ENCODE measurements at places on chromosomes 6 and 20.
A peak's percentile ranks its signal among the peaks of the same experiment; 100 is the strongest.

DNA sequence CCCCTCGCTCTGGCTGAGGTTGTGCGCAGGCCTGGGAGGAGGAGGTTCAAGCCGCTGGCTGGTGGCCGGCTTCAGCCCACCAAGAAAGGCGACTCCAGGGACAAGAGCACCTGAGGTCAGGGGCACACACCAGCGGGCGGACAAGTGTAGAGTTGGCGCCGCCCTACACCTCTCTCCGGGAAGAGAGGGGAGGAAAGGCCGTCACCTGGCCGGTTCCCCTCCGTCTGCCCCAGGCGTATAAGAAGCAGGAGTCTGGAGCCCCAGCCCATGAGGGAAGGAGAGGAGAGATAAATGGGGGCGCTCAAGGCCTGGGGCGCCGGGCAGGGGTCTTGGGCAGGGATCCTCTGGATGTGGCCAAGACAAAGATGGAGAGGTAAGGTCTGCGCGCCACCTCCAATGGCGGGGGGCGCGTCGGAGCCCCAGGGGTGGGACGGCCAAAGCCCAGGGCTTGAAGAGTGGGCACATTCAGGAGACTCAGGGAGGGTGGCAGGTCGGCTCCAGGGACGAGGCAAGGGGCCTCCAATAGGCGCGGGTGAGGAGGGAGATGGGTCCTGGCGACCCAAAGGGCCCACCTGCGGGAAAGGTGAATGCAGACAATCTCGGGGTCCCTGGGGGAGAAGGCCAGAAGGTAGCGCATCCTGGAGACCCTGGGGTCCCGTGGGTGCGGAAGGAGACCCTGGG is 826 bp downstream of the RIMS4 start:
- DNase-seq = no peak

- DNase-seq = no peak
Observed at GRCh38 chr20:37346535-37347346, 801 bp downstream of the SRC start.

DNA sequence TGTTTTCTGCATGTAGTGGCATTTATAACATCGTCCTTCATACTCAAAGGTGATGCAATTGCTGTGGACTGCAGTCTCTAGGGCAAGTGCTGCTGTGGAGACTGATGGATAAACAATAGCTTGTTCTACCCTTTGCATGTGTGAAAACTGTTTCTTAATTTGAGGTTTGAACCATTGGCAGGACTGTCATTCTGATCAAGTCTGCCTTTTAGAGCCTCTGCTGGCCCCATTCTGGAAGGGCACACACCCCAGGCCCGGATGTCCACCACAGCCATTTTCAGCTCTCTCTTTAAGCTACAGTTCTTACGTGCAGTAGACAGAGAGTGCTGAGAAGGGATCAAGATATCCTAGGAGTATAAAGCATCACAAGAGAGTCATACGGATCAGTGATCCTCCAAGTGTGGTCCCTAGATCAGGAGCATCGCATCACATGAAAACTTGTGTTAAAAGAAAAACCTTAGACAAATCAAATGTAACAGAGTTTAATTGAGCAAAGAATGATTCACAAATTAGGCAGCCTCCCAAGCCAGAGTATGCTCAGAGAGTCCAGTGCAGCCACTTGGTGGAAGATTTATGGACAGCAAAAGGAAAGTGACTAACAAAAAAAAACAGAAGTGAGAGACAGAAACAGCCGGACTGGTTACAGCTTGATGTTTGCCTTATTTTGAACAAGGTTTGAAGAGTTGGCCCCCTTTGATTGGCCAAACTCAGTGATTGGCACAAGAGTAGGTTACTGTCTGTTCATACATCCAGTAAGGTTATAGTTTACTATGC is 52.0 kb downstream of the FRK start:
- no peak for DNase-seq

DNA sequence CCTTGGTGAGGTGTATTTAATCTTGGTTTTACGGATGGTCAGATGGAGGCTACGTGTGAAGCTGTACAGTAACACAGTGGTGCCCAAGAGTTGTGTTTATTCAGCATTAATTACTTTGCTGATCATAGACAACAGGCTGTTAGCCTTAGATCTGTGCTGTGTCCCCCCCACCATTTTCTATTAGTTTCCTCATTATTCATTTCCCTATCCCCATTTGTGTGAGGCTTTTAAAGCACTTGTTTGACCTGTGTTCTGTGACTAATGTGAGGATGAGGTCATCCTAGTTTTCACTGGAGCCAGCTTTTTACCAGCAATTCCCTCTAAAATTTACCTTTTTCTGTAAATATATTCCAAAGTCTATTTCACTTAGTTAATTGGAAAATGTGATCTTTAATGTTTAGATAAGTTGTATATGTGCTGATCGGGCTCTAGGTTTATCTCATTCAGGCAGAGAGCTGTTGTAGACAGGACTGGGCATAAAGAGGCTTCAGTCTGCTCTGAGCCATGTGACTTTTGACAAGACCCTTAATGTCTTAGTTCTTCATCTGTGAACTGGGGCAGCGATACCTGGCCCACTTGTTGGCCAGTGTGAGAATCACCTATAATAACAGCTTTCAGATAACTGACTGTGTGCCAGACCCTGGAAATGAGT is 8.4 kb downstream of the MAPRE1 start:
- no peak for DNase-seq

- no peak for DNase-seq
Observed at GRCh38 chr6:119501798-119502483, 152.4 kb upstream of the MAN1A1 start.

- DNase-seq = no peak
Observed at GRCh38 chr20:39568109-39568508, 606.0 kb downstream of the DHX35 start.

DNA sequence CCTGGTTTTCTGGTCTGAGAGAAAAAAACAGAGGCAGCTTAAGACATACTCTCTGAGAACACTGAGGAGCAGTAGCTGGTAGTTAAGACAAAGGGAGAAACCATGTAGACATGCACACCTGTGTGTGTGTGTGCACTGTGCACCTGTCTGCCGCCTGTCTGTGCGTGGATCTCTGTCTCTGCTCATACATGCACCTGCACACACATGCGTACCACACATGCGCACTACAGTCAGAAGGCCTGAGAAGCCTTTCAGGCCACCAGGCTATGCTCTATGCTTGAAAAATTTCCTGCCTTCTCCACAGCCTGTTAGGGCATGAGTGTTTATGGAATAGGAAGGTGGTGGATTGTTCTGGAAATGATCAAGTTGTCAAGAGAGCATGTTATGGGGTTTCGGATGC is 103.5 kb downstream of the CDH4 start:
- DNase-seq = no peak

DNA sequence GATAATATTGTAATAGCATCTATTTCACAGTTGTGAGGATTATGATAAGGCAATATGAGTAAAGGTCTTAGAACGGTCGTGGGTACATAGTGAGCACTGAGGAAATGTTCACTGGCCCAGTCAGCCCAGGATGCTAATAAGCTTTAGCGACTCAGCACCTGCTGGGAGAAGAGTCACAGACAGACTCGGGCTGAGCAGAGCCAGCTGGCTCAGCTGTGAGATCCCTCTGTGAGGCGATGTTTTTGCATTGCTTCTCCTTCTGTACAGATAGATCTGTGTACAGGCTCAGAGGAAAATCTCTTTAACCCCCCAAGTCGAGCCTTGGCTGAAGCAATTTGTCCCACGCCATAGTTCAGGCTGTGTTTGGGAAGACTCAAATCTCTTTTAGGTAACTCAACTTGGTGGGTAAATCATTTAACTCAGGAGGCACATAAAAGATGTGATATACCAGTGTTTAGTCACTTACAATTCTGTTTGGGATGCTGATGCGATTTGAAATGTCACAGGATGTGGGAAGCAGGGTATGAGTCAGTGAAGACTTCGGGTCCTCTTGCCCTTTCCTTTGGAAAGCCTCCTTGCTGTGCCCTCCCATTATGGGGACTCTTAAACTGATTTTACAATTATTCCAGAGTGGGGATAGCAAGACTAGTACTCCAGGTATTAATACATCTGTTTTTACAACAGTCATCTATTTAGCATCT is 53.1 kb downstream of the PHACTR1 start:
- no peak for DNase-seq

GRCh38 chr20:63635431-63636141 is 8.7 kb upstream of the GMEB2 start:
- peak; percentile 71 for DNase-seq

GRCh38 chr6:104537180-104537579 is 322.5 kb downstream of the HACE1 start:
- DNase-seq = no peak

DNA sequence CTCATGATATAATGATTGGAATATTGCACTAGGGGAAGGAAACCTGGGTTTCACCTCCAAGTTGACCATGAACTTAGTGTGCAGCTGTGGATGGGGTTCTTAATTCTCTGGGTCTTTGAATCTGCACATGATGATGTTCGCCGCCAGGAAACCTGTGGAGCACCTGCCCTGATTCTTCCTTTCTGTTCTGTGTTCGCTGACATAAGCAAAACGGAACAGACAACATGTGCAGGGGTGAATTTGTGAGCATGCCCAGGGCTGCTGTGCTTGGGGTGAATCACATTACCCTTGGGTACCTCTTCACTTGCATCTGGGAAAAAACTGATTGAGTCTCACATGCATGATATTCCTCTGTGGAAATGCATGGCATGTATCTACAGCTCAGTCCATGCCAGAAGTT is 48.8 kb downstream of the CAP2 start:
- DNase-seq = no peak

DNA sequence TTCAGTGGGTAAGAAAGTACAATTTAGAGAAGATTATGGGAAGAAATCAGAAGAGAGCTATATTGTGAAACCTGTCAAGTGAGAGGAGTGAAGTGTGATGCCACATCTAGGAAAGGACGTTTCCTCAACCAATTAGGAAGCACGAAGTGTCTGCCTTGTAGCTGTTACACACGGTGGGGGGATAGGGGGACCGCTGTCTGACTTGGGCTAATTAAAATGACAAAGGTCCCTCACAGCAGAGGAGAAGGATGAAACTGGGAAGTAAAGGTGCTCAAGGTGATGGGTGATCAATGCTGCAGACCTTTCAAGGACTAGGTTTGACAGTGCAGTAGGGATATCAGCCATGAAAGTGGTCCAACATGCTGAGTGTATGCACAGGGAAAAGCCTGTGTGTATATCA is 181.1 kb upstream of the PRSS16 start:
- DNase-seq = no peak

- DNase-seq = peak; percentile 39
Observed at GRCh38 chr6:111482188-111482958, 645 bp downstream of the REV3L start.

GRCh38 chr6:149094156-149094555 is 223.4 kb upstream of the TAB2 start:
- DNase-seq = no peak

DNA sequence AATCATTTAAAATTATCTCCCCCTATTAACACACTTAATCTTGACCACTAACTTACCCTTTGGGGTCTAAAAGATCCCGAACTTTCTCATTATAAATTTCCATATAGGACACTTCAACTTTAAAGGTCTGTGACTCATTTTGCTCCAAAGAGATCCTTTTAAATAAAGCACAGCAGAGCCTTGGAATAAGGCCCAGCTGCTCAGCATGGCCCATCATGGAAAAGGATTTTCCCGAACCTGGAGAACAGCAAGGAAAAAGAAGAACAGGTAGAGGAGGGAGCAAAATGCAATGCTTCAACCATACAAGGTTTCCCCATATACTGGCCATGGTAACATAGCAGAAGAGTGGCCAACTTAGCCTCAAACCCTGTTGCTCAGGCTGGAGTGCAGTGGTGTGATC is 132.1 kb downstream of the KIF13A start:
- DNase-seq = no peak

DNA sequence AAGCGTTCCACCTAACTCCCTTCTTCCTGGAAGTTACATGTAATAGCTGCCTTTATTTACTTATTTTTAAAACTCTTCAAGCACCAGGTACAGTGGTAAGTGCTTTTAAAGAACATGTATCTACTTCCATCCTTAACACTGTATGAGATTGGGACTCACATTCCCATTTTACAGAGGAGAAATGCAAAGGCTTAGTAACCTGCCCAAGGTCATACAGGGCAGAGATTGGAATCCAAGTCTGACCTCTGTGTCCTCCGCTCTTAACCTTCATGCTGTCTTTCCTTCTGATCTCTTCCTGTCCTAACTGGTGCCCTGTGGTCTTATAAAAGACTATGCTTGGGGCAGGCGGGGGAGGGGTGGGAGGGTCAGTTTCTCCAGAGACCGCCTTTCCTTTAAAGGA is 1.6 kb downstream of the B4GALT5 start:
- no peak for DNase-seq

- DNase-seq = no peak
Observed at GRCh38 chr6:38057994-38058393, 238.5 kb downstream of the ZFAND3 start.

GRCh38 chr6:73200735-73201134 is 24.6 kb downstream of the KHDC1L start:
- no peak for DNase-seq

DNA sequence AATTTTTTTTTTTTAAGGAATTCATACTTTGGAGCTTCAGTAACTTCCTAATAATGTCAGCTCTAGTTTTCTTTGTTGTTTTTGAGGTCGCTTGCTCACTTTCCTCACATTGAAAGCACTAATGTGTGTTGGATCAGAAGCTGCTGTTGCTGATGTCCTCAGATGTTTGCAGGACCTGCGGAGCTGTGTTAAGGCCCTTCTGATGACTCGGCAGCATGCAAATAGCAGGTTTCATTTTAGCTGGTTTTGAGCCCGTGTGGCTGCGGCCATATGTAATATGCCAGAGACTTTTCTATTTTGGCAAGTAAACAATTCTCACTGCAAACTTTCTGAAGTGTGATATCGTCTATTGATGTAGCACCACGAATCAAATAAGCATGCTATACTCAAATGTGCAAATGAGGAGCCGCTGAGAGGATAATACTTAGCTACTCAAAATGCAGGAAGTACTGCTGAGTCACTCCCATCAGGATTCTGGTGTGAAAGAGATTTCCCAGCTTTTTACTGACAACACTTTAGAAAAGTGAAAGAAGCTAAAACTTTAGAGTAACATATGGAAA is 187.8 kb downstream of the SASH1 start:
- DNase-seq = no peak

GRCh38 chr6:62978920-62979319 is 232.3 kb upstream of the FKBP1C start:
- no peak for DNase-seq

DNA sequence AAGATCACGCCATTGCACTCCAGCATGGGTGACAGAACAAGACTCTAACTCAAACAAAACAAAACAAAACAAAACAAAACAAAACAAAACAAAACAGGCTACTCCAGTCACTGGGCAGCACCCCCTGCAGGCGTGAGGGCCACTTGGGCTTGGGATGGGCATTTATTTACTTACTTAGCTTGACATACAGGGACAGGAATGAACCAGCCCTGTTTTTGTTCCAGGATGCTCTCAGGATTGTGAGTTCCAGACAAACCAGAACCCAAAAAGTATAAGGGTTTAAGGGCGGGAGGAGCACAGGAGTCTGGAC is 4.0 kb upstream of the PTPN1 start:
- DNase-seq = no peak

- DNase-seq = no peak
Observed at GRCh38 chr6:54614499-54615195, 231.9 kb upstream of the FAM83B start.

Measured in activated effector memory CD4-positive, alpha-beta T cell treated with Interleukin-2 at 50 U/mL for 16 hours (primary cell).